ENCODE measurements at places on chromosomes 2 and 18. TPM values are rescaled to one million over a fixed set of nuclear protein-coding genes. Genes with fewer than 3 reads are reported as not detected.

The SLC38A11 gene
- 0.33 TPM for total RNA-seq

The ANTXR1 gene
- total RNA-seq: 23.3 TPM

The UGT1A8 gene
- not detected for total RNA-seq

The EPAS1 gene
- total RNA-seq: 205 TPM

The IMMT gene
- total RNA-seq: 288 TPM

The ALK gene
- 0.14 TPM for total RNA-seq

The ZNF396 gene
- 0.71 TPM for total RNA-seq

The OTOS gene
- not detected for total RNA-seq

The C2orf42 gene
- 14.6 TPM for total RNA-seq

The OXER1 gene
- 0.36 TPM for total RNA-seq

The ARMC9 gene
- 3.1 TPM for total RNA-seq

The ALKAL2 gene
- total RNA-seq: 1.1 TPM

The GALNT3 gene
- total RNA-seq: 0.08 TPM

The CREG2 gene
- total RNA-seq: not detected

The MARCHF4 gene
- total RNA-seq: 0.08 TPM

The APCDD1 gene
- 38.0 TPM for total RNA-seq

The CDH2 gene
- total RNA-seq: 370 TPM

The NFATC1 gene
- 18.3 TPM for total RNA-seq

The CPLX4 gene
- not detected for total RNA-seq

The SLC8A1 gene
- total RNA-seq: 990 TPM

The CCDC85A gene
- total RNA-seq: 4.4 TPM

The WNT6 gene
- total RNA-seq: 1.0 TPM

The POTEI gene
- not detected for total RNA-seq

The CDH19 gene
- total RNA-seq: 13.0 TPM

The CNDP1 gene
- not detected for total RNA-seq

The SERPINB12 gene
- not detected for total RNA-seq

The CD8B2 gene
- total RNA-seq: not detected

The LYG2 gene
- total RNA-seq: not detected

The GALNT13 gene
- total RNA-seq: 0.19 TPM

The TSN gene
- total RNA-seq: 42.6 TPM

The TBC1D8 gene
- total RNA-seq: 45.0 TPM

The SAG gene
- not detected for total RNA-seq

The FNDC4 gene
- 1.7 TPM for total RNA-seq
